Nucleus accumbens (tissue), 56 donors: ENCODE measurements at places on chromosomes 7 and 10.

DNA sequence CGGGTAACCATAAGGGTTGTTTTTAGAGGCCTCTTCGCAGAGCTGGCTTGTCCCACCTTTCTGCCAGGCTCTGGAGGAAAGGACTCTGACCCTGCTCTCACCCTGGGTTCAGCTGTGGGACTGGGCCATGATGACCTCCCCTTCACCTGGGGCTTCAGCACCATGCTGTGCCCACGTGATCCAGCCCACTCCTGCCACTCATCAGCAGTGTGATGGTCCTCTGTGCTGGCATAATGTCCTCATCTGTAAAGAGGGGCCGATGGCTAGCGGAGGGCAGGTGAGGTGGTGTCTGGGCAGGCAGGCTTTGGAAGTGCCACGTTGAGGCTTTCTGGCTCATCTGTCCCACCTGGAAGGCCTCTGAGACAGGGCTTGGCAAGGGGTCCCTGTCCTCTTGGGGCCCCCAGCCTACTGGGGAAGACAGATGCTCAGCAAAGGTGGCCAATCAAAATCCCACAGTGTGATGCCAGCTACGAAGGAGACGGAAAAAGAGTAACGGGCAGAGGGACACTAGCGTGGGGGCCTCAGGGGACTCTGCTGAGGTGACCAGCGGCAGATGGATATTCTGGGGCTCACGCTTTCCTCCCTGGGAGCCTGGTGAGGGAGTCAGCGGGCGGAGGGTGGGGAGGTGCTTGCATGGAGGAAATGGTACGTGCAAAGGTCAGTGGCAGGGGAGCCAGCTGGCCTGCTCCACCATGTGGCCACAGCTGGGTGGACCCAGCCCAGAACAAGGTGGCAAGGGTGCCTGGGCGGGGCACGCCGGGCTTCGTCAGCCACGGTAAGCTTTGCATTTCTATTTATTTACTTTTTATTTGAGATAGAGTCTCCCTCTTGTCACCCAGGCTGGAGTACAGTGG, 5.4 kb downstream of the LRWD1 start:
- no peak for DNase-seq

- no peak for DNase-seq
These were observed 31.5 kb downstream of the KCNH2 start for GRCh38 chr7:150946421-150947240.

- DNase-seq = peak; percentile 54
These were observed 14.7 kb upstream of the MICALL2 start for GRCh38 chr7:1473864-1474512.

DNA sequence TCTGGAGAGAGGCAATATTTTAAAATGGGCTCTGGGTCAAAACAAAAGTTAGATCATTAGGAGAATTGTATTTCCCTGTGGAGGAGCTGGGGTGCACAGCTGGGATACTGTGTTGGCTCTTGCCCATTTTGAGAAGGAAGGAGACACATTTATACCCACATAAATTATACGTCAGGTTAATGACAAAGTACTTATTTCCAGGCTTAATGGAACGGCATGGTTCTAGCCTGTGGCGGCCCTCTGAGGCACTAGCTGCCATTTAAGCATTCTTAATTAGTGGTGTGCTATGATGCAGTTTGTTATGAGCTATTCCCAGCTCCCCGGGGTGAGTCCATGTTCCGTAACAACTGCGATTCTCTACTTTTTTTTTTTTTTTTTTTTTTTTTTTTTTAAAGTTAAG, 193.5 kb downstream of the SEC23IP start:
- DNase-seq = no peak

DNA sequence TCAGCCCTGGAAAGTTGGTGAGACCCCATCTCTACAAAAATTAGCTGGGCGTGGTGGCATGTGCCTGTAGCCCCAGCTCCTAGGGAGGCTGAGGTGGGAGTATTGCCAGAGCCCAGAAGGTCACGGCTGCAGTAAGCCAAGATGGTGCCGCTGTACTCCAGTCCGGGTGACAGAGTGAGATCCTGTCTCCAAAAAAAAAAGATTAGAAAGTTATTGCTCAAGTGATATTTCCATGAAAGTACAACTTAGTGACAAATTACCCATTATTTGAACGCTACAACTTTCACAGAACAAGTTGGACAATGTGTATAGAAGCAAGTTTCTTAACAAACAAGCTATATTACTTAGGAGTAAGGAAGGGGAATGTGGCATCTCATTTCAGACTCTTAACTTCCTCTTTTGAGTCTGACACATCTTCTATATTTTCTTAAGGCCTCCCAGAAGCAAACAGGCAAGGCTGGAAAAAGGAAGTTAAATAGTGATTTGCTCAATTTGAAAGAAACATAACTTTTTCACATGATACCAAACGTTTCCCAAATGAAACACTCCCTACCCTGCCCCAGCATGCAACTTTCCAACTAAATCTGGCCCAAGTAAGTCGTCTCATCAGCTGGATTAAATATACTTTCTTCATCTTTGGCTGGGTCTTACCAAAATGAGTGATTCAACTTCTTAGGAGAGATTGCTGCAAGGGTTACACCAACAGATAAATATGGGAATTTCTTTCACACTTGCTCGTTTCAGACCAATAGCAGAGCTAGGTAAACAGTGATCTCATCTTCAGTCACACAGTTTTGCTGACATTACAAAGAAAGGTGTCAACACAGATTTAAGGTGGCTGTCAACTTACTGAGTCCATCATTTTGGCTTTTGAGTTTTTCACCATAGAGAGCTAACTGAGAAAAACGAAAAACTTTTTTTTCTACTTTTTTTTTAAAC, 66.3 kb upstream of the KLF6 start:
- DNase-seq = no peak

DNA sequence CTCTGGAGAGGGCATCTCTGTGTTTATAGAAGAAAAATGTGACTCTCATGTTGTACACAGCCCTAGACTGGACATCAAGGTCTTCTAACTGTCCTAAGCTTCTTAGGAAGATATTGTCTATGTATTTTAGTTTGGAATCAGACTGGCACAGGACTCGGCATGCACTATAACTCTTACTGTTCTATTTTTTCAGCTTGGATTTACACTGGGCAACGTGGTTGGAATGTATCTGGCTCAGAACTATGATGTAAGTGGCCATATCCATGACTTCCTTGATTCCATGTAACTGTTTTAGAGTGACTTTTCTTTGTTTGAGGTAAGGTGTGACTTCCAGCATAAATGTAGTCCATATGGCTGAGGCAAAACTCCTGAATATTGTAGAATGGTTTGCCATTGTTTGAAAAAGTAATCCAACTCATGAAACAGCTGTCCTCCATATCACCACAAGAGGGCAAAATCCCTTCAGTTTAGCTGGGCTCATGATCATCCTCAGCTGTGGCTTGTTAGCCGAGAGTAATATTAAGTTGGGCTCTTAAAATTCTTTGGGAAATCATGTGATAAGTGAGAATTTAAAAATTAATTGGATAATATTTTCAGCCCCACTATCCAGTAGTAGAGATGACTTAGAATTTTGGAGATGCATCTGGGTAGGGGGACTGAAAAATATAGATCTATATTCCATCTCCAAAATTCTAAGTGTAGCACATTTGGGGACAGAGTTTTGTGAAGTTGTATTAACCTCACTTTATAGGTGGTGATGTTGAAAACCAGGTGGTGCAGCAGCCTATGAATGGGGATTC, 10.4 kb downstream of the STMP1 start:
- DNase-seq = peak; percentile 12

GRCh38 chr7:34298492-34299013, 359.5 kb upstream of the NPSR1 start:
- no peak for DNase-seq

DNA sequence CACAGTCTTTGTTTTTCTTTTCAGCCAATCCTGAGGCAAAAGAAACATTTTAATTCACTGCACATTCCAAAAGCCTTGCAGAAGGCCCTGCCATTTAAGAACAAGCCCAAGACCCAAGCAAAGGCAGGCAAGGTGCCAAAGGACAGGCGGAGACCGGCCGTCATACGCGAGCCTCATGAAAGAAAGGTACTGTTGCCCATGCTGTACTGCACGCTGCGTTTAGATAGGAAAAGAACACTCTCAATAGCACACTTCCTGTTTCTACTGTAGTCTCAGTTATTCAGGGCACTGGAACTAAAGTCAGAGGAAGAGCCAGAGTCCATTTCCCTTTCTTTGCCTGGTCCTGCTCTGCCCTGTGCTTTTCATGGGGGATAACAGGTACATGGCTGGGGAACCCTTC, 47.6 kb downstream of the BMS1 start:
- DNase-seq = no peak

- no peak for DNase-seq
These were observed 4.3 kb upstream of the UTF1 start for GRCh38 chr10:133225707-133226191.

DNA sequence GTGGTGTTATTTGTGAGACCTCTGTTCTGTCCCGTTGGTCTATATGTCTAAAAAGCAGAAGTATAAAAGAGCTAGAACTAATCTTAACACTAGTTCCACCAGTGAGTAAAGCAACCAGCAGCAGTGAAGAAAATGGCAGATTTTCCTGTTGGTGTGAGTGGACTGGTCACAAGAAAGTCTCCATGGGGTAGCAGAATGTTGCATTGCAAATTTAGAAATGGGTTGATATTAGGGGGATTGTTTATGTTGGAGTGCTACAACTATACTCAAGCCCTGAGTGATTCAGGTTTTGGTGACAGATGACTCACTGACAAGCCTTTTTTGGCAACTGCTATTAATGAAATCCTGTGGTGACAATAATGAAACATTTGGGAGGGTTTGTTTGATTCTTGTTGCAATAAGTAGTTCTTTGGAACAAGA, 5.6 kb downstream of the AVL9 start:
- DNase-seq = no peak

DNA sequence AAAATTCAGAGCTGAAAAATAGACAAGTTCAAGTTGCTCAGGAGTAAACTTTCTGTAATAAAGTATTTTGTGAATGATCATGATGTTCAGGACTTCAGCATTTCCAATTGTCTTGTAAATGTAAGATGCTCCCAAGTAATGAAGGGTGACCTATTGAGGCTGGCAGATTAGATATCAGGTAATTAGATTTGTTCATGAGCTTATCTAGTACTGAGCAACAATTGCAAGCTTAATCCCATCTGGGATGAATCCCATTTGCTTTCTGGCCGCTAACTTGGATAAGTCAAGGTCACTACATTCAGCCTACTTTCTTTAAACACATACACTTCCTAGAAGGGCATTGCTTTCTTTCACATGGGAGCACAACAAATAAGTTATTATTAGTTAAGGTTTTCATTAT, 82.4 kb upstream of the ITGB1 start:
- DNase-seq = no peak

- no peak for DNase-seq
These were observed 70.9 kb downstream of the SYPL1 start for GRCh38 chr7:106041140-106041717.

DNA sequence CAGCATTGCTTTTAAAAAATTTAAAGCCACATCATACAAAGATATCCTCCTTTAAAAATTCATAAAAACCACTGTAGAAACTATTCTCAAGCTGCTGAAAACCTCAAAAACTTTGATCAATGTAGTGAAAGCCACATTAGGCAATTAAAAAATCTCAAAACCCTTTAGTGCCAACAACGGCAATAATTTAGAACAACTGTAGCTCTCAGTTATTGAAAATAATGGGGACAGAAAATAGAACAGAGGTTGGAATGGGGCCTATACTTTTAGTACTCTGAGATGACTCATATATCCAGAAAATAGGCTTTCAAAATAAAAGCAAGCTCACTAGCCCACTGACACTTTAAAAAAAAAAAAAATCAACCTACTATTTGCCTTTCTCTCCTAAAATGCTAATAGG, 87.5 kb downstream of the GSAP start:
- DNase-seq = no peak

DNA sequence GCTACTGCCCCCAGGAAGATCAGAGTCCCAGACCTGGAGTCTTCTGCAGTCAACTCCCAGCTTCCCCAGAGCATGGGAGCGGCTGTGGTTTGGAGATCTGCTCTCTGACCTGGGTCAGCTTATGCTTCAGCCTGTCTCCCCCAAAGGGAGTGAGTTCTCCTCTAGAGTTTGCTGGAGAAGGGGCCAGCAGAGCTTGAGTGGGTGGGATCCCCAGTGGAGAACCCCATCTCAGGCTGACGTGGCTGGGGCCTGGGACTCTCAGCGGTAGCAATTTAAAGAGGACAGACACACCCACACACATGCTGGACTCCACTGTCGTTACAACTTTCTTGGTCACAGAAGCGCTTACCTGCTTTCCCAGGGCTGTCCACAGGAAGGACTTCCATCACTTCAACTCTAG, 6.3 kb downstream of the UNC5B start:
- no peak for DNase-seq

DNA sequence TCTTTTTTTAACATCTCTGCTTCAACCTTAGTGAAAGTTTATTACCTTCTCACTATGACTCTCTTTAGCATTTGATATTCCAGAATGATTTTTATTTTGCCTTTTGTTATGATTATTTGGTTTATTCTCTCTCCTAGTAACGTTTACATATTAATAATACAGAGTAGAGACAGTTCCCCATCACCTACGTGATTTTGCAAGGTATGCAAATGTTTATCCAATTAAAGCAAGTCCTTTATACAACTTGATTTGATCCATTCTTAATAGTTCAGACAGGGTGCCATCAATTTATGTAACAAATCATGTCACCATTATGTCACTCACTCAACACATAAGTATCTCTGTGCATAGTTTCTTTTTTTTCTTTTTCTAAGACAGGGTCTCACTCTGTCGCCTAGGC, 26.2 kb downstream of the ECD start:
- no peak for DNase-seq
